ENCODE measurements at places on chromosomes 3 and 15.

- DNase-seq = no peak
Observed at GRCh38 chr3:42725454-42725853, 22.9 kb upstream of the HHATL start.

DNA sequence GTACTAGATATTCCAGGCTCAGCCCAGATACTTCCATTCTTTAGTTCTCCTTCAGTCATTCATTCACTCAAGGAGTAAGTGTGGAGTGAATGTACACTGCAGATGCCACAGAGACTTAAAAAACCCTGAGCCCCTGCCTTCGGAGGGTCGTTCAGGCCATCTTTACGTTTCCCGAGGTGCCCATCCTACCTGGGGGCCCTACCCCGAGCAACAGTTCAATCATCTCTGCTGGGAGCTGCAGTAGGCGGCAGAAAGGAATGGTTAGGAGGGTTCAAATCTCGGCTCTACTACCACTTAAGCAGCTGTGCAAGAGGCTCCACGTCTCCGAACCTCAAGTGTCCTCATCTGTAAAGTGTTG, 613 bp downstream of the SEC13 start:
- no peak for DNase-seq

DNA sequence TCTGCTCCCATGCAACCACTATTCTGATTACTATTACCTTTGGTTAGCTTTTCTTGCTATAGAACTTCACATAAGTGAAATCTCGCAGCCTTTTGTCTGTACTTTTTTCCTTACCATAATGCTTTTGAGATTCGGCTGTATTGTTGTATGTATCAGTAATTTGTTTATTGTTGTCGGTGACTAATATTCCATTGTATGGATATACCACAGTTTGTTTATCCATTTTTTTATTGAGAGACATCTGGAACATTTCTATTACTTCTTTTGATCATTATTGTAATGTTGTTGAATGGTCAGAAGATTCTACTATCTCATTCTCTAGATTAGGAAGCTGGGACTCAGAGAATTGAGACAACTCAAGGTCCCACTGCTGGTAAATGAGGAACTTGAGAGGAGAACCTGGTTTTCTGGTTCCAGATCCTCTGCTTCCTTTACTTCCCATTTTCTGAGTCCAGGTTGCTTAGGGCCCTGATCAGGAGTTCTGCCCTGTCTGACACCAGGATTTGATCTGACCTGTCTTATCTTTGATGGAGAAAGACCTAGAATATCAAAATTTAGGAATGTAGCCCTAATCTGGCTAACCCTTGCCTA, 18.2 kb upstream of the SPTSSB start:
- DNase-seq = no peak

DNA sequence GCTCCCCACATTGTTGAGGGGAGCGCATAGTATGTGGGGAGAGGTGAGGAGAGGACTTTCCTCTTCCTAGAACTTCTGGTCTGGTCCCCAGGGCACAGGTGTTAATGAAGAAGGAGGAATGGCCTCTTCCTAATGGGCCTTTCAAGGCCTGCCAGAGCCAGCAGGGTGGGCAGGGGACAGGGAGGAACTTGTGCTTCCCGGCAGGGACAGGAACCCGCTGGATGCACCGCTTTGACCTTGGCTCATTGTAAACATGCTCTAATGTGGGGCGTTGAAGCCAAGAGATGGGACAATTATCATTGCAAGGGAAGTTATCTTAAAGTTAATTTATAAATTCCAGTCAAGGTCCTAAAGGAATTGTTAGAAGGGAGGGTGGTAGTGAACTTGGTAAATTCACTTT, 21.0 kb upstream of the CHRNB4 start:
- DNase-seq = no peak

DNA sequence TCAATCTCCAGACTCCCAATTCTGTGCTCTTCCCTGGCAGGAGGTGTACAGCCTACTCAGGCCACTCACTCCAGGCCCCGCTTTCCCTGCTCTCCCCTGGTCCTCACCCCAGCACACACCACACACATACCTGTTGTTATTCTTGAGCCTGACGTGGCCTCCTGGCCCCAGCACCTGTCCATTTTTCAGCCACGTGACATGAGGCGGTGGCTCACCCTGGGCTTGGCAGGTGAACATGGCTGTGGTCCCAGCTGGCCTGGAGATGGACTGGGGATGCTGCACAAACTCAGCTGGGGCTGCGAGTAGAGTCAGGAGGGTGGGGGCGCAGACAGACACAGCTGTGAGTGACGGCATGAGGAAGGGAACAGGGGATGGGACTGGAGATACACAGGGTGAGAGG, 27.3 kb downstream of the RNU5B-1 start:
- no peak for DNase-seq

DNA sequence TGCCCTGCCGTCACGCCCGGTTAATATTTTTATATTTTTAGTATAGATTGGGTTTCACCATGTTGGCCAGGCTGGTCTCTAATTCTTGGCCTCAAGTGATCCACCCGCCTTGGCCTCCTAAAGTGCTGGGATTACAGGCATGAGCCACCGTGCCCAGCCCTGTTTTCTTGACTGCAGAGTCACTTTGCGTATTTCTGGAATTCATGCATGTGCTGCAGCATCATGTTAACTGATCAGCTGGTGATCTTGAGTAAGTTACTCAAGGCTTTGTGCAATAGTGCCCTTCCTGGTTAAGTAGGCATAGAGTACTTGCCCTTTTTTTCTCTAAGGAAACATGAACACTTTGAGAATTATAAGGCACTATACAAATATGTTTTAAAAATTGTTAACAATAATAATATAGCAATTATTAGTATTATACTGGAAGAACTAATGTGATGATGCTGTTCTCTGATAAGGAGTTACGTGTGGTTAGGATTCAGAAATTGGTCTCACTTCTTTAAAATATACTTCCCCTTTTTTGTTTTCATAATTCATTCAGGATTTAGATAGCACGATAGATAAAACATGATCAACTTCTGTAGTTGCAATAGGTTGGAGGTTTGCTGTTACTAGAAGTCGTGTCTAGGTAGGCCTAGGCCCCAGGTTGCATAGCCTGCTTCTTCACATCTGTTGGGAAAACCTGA, 33.6 kb downstream of the GPR171 start:
- DNase-seq = no peak

- DNase-seq = no peak
Observed at GRCh38 chr3:162366166-162366766, 869.7 kb downstream of the OTOL1 start.

DNA sequence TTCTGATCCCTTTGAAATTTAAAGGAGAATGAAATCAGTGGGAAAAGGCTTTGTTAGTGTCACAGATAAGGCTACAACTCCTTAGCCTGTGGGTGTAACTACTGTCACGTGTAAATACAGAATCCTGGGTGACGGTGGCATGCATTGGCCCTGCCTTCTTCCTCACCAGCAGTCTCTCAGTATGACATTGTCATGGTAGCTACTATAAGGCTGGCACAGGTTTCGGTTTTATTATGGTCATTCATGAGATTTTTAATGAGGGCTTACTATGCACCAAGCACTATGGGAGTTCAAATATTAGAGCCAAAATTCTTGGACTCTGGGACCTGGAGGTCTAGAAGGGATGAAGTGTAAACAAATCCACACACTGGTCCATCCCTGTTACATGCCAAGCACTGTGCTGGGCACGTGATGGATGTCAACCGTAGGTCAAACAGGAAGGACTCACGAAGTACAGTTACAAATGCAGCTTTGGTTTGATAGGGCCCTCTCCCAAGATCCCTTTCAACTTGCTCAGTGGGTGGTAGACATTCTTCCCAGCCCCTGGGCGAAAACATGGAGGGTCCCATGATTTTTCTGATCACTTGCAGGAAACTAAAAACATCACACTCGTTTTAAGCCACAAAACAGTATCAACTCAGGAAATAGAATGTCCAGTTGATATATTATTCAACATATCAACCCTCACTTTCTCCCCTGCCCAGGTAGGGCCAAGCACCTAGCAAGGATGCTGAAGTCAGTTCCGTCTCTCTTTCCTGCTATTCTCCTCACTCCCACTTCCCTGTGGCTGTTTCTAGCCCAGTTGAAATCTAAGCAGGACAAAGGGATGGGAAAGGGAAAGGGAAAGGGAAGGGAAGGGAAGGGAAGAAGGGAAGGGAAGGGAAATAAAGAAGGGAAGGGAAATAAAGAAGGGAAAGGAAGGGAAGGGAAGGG, 25.3 kb downstream of the BFSP2 start:
- DNase-seq = no peak

DNA sequence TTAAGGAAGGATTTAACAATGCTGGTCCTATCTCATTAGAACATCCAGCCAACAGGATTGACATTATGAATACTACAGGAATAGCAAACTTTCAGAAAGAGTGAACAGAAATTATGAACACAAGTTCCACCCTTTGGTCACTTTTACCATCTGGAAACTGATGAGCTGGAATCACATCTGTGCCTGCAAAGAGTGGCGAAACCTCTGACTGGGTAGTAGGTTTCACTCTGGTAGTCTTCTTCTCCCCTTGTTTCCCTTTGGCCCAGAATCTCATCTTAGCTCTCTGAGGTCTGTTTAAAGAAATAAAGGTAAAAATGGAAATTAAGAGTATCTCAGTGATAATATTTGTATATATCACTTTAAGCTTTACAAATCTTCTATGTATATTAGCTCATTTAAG, 73.1 kb downstream of the NR2E3 start:
- DNase-seq = no peak

- no peak for DNase-seq
Observed at GRCh38 chr3:24062916-24063315, 117.8 kb downstream of the NR1D2 start.

DNA sequence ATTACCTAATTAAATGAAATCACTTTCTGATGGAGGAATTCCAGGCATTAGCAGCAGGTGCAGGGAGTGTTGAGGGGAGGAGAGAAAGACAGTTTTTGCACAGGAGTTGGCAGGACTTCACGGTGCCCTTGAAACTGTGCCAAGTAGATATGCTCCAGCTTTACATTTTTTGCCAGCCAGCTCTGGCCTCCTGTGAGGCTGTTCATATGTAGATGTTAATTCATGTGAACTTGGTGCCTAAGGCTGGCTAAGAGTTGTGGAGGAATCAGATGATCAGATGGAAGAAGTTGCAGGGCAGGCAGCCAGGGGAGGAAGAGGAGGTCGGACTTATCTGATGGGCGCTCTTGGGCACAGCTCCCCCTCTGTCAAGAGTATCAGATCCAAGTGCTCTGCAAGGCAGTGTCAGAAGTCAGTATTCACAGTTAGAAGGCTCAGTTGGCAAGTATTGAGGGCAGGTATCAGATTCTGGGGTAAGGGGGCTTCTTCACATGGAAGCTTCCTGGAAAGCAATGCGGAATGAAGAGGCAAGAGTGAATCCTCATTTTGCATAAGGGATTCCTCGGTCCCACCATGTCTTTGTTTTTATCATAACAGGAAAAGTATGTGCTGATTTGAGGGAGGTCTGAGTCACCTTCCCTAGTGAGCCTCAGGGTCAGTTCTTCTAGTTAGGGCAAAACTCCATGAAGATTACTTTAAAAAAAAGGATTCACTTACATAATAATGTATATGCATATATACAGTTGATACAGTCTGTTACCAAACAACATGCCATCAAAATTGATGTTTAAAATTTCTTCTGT, 172.6 kb upstream of the UMPS start:
- DNase-seq = peak; percentile 82

- no peak for DNase-seq
Observed at GRCh38 chr3:48112813-48113212, 75.4 kb downstream of the CDC25A start.

DNA sequence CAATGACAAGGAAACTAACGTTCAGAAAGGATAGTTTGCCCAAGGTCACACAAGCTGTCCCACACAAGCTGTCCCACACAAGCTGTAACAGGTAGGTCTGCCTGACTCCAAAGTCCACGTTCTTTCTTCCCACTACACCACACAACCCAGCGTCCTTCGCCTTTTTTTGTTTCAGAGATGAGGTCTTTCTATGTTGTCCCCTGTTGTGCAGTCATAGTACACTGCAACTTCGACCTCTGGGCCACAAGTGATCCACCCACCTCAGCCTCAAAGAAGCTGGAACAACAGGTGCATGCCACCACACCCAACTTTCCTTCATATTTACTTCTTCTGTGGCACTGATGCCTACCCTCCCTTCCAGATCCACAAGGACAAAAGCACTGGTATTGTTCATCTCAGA, 21.4 kb downstream of the MB21D2 start:
- no peak for DNase-seq

DNA sequence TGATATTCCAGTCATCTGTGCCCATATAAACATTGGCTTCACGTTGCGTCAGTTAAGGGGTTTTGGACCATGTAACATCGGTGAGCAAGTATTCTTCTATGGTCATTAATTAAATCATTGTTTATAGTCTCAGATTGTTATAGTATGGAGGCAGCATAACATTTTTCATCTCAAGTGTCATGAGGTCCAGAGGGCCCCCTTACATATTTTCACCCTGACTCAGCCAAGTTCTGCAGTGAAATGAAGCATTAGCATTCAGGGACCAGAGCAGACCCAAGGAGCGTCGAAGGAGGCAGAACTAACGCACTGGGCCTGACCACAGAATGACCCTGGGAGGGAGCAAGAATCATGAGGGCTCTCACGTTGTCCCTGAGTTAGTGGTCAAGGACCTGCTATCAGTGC, 171.5 kb downstream of the LRTM1 start:
- DNase-seq = no peak

DNA sequence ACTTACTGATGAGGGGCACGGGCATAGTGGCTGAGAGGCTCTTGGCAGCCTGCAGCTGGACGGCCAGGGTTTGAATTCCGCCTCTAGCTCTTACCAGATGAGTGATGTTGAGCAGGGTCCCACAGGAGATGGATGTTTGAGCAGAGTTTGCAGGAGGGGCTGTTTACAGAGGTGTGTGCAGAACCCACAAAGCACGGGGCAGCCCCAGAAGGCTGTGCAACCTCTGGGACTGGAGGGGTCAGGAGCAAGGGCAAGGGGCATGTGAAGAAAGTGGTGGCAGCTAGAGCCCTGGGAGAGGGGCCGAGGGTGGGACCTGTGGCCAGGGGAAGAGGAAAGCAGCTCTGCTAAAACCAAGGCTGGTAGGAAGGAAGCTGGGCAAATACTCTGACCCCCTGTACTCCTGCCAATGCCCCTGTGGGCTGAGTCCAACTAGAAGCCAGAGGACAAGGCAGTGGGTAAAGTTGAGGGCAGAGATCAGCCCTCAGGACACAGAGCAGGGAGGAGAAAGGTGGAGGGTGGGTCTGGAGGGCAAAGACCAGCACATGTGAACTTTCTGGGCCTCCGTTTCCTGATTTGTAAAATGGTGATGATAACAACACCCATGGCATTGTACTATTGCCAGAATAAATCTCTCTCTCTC, 53.9 kb upstream of the ITGA11 start:
- no peak for DNase-seq

DNA sequence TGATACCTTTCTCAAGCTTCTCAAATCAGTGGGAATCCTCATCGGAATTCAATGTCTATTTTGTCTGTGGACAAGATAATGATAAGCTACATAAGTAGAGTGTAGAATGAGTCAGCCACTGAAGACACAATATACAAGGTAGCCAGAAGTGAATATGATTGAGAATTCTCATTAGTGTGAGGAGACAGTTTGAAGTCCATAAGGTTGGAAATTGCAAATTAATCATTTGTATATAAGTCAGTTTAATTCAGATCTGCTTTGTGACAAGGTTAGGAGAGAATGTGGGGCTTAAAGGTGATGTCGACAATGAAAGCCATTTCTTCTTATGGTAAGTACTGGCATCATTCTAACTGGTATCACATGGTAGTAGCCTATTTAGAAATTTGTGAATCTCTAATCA, 4.2 kb downstream of the ARPP21 start:
- DNase-seq = no peak
